Thoracic aorta (tissue), 2 donors: ENCODE measurements at places on chromosomes 1 and 21. TPM values are rescaled to one million over a fixed set of nuclear protein-coding genes. Genes with fewer than 3 reads are reported as not detected.

FAM76A gene
- 19.0 TPM for total RNA-seq

PHC2 gene
- 174 TPM for total RNA-seq

PTGFRN gene
- total RNA-seq, result 24.5 TPM

ETV3L gene
- not detected for total RNA-seq

PRAMEF25 gene
- not detected for total RNA-seq

BLACAT1 gene
- total RNA-seq, result not detected

SEC22B gene
- total RNA-seq, result 44.8 TPM

ERO1B gene
- total RNA-seq, result 33.3 TPM

SH3BGR gene
- total RNA-seq, result 14.6 TPM

TRIM17 gene
- total RNA-seq, result not detected

ADAM30 gene
- not detected for total RNA-seq

ATP6V1G3 gene
- not detected for total RNA-seq
